ENCODE measurements at places on chromosomes 16 and 17.

DNA sequence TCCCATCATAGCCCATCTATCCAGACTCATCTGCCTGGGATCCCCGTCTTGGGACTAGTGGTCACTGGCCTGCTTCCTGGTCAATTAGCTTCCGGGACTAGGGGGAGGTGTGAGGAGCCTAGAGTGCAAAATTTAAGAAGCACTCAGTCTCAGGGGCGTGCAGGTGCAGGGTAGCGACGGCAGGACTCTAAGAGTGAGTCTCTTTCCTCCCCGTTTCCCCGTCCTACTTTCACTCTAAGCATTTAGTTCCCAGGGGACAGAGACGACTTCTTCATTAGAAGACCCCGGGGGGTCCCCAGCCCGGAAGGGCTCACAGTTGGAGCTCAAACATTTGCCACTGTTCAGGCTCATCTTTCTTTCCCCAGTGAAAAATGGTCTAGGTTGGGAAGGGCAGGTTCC lies 677 bp upstream of the ZNHIT3 start:
- no peak for DNase-seq

DNA sequence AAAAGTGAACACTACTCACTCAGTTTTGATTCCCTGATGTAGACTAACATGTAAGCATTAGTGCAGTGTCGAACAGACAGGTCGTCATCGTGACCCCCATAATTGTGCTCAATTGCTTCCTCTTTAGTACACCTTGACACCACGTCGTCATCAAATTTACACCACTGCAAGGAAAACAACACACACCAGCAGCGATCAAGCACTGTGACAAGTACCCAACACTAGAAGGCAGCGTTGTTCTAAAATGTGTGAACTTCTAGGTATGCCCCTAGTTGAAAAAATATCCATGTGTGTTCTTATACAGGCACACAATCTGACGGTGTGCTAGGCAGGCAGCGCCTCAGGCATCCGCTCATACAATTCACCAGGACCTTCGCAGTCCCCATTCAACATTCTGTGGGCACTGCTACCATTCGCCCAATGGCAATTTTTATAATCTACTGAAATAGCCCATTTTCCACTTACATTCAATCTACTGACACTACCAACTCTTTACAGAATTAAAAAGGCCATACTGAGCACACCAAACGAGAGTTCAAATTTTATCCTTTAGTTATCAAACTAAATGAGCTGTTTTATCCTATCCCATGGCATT lies 23.1 kb downstream of the LITAFD start:
- peak; percentile 46 for DNase-seq

GRCh38 chr17:51322390-51323029 lies 62.2 kb downstream of the UTP18 start:
- peak; percentile 14 for DNase-seq

- no peak for DNase-seq
Observed at GRCh38 chr17:17320188-17320910, 17.2 kb downstream of the NT5M start.

GRCh38 chr17:79615446-79615845 lies 4.6 kb upstream of the RBFOX3 start:
- no peak for DNase-seq

GRCh38 chr16:69889295-69889964 lies 61.7 kb upstream of the CLEC18A start:
- no peak for DNase-seq

DNA sequence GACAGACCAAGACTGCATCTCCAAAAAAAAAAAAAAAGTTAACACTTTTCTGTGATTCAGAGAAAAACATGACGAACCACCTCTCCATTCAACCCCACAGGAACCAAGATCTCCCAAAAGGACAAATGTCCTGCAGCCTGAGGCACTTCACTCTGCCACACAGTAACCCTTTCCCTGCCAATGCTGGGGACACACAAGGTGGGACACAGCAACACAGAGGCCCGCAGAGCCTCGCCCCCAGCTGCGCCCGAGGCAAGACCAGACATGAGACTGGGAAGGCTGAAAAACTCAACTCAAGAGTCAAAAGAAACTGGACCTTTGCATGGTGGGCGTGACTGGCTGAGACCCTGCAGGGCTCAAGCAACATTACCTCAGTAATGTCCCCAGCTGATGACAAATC lies 34.0 kb downstream of the FANCA start:
- no peak for DNase-seq

DNA sequence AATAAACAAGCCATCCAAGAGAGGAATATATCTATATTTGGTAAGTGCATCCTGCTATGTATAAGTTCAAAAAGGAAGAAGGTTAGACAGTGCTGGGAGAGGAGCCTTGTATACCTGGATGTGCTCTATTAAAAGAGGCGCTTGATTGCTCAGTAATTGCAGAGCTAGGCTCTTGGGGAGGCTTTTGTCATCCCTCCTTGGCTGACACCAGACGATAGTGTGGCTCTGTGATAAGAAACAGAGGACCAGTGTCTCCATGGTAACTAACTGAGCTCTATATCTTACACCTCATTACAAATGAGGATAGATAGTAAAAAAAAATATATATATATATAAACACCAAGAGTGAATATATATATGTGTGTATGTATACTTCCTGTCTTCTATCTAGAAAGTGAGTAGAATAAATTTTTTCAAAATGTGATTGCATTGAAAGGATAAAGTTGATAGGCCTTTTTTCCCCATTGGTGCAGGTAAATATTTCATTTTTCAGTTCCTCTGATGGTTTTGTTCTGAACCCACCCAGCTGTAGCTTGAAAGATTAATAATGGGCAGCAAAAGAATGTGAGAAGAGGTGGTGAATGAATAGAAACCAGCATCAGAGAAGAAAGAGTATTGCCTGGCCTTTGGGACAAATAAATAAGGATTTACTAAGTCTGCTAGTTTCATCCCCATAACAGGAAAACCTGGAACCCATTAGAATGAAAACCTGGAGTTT lies 303.7 kb downstream of the ZFHX3 start:
- no peak for DNase-seq

- DNase-seq: no peak
Observed at GRCh38 chr17:39729280-39729851, 966 bp downstream of the MIEN1 start.

GRCh38 chr16:56652600-56652999 lies 914 bp downstream of the MT1B start:
- DNase-seq: no peak

GRCh38 chr17:79097226-79098055 lies 22.8 kb downstream of the ENGASE start:
- no peak for DNase-seq

DNA sequence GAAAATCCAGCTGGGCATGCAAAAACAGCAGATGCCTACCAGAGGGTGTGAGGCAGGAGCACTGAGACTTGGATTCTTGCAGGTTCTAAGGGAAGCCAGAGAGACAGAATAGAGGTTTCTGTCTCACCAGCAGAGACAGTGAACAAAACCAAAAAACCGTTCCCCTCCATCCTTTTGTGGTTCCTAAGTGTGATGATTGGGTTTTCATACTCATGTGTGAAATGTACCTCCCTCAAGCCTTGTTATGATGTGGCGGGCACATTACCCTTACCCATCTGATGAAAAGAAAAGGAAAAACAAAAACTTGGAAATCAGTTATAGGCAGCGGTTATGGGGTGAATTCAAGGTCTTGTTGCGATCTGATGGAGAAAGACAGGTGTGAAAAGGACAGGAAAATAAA lies 172.6 kb upstream of the CDH13 start:
- DNase-seq: no peak

GRCh38 chr17:50928646-50929045 lies 62.5 kb upstream of the TOB1 start:
- no peak for DNase-seq

DNA sequence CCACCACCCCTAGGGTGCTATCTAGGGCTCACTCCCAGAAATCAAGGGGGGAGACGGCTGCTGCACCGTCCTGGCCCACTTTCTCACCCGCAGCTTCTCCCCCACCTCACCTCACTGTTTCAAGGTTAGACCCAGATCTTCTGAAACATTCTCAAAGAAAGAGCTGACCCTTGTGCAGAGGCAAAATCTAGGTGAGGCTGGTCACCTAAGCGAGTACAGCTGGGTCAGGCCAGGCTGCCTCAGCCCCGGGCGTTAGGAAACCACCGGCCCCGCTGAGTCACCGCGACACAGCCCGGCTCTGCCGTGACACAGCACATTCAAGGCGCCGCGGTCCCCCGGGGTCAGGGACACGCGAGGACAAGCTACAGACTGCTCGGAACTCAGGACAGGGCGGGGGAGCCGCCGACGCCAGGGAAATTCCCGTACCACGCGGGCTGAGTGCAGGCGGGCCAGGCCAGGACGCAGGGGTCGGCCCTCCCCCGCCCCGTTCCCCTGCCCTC lies 27.1 kb downstream of the GNPTG start:
- peak; percentile 76 for DNase-seq

GRCh38 chr16:84692451-84693214 lies 7.2 kb upstream of the USP10 start:
- DNase-seq: peak; percentile 45

GRCh38 chr16:50902457-50902856 lies 160.6 kb downstream of the CYLD start:
- no peak for DNase-seq

- DNase-seq: no peak
Observed at GRCh38 chr17:9824094-9824493, 1.6 kb upstream of the GLP2R start.

- no peak for DNase-seq
Observed at GRCh38 chr17:51445946-51446345, 185.6 kb downstream of the UTP18 start.

DNA sequence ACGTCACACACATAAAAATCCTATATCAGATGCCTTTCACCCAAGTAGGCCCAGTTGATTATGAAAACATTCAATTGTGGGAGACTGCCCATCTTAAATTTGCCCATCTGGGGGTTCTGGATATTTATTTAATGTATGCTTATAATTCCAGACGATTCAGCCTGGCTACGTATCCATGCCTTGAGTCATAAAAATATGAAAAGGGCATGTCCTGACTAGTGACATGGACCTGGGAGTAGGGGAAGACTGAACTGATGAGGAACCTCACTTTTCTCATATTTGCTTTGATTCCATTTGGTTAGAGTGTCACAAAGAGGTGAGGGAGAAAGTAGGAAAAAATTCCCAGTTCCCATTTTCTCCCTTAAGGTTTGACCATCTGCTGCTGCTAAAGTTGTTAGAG lies 122.5 kb upstream of the GNAO1 start:
- DNase-seq: no peak

GRCh38 chr17:493666-494065 lies 141.1 kb upstream of the RPH3AL start:
- no peak for DNase-seq

GRCh38 chr17:28763804-28764266 lies 20.0 kb downstream of the TRAF4 start:
- peak; percentile 83 for DNase-seq

GRCh38 chr16:7057458-7057857 lies 275.2 kb upstream of the RBFOX1 start:
- DNase-seq: no peak

GRCh38 chr16:86018487-86018886 lies 119.5 kb downstream of the IRF8 start:
- DNase-seq: peak; percentile 36

DNA sequence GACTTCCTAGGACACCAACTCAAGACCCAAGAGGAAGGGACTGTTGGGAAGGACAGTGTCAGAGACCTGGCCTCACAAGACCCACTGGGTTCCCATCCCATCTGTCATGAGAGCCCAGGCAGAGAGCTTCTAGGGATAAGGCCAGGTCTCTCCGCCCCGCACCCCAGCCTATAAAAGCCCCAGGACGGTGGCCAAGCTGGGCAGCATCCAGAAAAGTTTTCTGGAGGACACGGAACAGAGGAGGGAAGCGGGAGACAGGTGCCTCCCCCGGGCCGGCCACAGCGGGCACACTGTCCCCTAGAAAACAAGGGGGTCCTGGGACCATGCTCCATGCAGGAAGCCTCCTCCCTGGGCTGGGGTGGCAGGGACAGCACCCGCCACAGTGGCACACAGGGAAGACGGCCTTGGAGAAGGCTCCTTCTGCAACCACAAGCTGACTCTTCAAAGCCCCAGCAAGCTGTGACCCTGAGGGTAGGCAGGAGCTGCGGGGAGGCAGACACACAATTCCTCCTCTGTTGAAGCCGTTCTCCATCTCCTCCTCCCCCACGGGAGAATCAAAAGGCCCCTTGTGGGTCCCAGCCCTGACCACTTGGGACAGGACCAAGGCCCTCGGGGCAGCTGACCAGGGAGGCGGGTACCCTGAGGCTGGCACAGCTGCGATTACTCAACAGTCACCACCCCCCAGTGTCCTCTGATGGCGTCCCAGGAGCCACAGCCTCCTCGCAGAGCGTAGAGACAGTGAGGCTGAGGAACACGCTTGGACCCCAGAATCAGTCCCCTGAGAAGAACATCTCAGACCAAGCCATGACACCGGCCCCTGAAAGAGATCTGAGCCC lies 26.1 kb downstream of the TRPV3 start:
- DNase-seq: no peak

GRCh38 chr16:4800290-4801041 lies 2.0 kb downstream of the ROGDI start:
- no peak for DNase-seq

DNA sequence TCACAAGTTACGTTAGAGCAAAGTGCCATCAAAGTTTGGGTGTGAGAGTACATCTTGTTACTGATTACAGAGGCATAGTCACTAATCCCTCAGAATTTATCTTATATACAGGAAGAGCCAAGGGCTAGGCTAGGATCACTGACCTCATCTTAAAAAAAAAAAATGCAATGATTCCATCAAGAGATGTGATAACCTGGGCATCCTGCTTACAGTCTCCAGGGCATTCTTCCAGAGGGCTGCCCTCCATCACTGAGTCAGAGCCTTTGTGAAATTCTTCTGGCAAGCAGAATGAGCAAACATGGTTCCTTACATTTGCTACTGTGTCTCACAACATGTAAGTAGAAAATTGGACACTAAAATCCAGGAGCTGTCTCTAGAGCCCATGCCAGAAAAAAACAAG lies 410.6 kb downstream of the ZFHX3 start:
- peak; percentile 96 for DNase-seq

DNA sequence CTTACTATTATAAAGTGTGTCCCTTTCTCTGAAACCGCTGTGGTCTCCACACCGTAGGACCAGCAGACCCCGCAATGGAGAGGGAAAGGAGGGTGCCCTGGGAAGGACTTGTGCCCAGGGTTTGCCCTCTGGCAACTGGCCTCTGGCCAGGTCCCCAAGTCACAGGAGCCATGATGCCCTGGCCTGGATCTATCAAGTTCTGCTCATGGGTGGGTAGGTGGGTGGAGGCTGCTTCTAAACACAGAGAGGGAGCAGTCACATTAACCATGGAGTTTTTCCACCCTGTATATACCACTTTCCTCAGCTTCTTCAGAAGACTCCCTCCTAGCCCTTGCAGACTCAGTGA lies 9.4 kb upstream of the NEUROD2 start:
- no peak for DNase-seq

GRCh38 chr17:21275047-21275578 lies 9.4 kb upstream of the MAP2K3 start:
- no peak for DNase-seq

All from fibroblast of villous mesenchyme (primary cell).